Transverse colon (tissue), 4 donors: ENCODE measurements at places on chromosomes 7 and 10. TPM values are rescaled to one million over a fixed set of nuclear protein-coding genes. Genes with fewer than 3 reads are reported as not detected.

HKDC1 gene
- total RNA-seq: 28.0 TPM

SLC18A2 gene
- total RNA-seq: 0.27 TPM

LRIT2 gene
- not detected for total RNA-seq

ANKRD2 gene
- not detected for total RNA-seq

CCDC172 gene
- not detected for total RNA-seq

HMX3 gene
- total RNA-seq: 1.2 TPM

UCN3 gene
- not detected for total RNA-seq

TRIM50 gene
- not detected for total RNA-seq

TEX36 gene
- not detected for total RNA-seq
